Sigmoid colon (tissue), 7 donors: ENCODE measurements at places on chromosomes 3 and 15. TPM values are rescaled to one million over a fixed set of nuclear protein-coding genes. Genes with fewer than 3 reads are reported as not detected.

- DNase-seq: no peak
These were observed 44.1 kb downstream of the STARD5 start for GRCh38 chr15:81279621-81280485.

DNA sequence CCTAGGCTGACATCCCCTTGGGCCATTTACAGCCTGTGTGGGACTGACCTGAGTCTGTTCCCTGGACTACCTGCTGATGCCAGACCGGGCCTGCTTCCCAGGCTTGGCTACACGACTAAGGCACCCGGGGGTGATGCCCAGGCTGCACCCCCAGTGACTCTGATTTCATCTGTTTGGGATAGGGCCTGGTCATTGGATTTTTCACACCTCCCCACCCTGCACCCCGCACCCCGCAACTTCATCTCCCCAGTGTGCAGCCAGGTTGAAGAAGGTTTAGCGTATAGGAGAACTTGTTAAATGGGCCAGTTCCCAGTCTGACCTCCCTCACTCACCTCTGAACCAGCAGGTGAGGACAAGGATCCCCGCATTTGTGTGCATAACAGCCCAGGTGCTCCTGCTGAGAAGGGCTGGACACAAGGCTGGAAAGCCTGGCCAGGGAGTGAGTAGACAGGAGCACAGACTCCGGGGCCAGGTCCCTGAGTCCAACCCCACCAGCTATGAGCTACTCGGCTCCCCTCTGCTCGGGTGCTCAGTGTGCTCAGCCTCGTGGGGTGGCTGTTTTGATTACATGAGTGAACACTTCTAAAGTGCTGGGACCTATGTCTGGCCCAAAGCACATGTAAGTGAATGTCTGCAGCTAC, 18.5 kb downstream of the SLC6A20 start:
- peak; percentile 53 for DNase-seq

DNA sequence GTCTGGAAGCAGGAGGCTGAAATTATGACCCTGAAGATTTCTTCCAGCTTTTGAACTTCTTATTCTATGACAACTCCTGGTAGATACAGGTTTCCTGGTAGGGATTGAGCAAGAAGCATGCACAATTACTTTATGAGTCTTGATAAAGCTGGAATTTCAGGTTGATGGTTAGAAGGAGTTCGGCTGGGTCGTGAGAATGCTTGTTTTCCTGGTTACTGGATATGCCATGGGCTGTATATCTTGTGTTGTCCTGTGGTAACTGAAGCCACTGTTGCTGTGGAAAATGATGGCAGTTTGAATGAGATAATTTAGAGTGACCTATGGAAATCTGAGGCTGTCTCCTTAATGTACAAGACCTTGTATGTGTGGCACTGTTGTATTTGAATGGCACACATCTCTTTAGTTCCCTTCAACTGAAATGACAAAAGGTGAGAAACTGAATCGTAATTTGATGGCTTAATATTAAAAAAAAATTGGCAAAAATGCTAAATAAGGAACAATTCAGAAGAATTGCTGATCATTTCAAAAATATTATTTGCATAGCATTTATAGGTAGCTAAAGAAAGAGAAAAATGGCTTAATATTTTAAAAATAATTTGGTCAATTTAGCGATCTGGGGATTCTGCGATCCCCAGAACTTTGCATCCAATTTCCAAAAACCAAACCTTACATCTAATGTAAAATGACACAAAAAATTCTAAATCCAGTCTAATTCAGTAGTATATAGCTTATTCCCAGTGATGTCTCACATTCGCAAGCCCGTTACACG, 1.1 kb upstream of the UBE2E1 start:
- no peak for DNase-seq

Gene ALG1L2
- polyA plus RNA-seq: not detected

Gene CHL1
- 1.2 TPM for polyA plus RNA-seq

- peak; percentile 70 for DNase-seq
These were observed 19.1 kb downstream of the TTC21A start for GRCh38 chr3:39126532-39127071.
